ENCODE measurements at places on chromosomes 3 and 15.

GRCh38 chr3:69126216-69126615 is 3.8 kb upstream of the LMOD3 start:
- no peak for DNase-seq

DNA sequence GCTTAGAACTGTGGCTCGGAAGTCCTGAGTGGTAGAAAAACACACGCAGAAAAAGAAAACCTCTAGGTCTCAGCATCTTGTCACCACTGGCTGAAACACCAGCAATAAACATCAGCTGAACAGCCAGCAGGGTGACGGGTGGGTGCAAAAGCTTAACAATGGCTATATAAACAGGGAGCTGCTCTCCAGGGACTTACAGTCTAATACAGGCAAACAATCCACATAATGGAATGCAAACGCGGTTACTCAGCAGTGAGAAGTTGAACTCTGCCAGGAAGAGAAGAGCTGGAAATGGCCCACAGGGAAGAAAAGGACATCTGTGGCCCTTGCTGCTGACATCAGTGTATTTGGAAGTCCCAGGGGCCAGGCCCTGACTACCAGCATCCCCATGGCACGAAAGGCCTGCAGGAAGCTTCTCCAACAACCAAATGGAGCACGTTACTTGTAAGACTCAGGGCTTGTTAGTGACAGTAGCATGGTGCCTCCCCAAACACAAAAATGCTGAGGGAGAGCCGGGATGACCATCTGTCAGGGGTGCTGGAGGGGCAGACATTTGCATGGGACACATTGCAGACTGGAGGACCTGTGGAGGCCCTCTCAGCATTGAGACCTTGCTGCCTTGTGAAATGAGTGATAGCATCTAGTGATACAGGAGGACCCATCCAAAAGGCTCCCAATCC is 3.0 kb downstream of the HEG1 start:
- peak; percentile 25 for DNase-seq

- DNase-seq = no peak
Measured at GRCh38 chr3:169186596-169186995, 476.9 kb downstream of the MECOM start.

GRCh38 chr3:13533885-13534301 is 15.0 kb upstream of the FBLN2 start:
- DNase-seq = no peak

DNA sequence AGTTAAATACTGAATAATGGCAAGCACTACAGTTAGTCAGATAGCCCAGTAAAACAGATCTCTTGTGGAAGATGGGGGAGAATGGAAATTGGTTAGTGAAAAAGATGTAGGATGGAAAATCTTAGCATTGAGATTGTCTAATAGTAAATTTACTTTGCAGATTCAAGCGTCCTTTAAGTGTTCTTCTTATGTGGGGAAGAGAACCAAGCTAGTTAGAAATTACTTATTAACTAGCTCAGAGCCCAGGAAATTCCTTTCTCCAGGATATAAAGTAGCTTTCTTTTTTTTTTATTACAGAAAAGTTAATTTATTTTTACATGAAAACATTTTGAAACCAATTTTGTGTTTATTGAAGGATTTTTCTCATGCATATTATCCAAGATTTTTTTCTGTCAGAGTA is 36.7 kb downstream of the TIPARP start:
- DNase-seq = no peak

All from T1000 (cell line).